Renal pelvis (tissue), 12 donors: ENCODE measurements at places on chromosomes 16 and 17.

DNA sequence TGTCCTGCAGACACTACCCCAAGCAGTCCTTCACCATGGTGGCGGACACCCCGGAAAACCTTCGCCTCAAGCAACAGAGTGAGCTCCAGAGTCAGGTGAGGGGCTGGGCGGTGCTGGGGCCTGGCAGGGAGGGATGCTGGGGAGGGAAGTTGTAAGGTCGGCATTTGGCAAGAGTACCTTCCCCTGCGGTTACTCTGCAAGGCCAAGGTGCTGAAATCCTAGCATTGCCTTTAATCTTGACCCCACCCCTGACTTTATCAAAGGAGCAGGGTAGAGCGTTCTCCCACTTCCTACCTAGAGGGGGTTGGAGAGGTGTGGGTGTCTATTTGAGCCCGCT, 20.5 kb downstream of the LASP1 start:
- DNase-seq: no peak

- DNase-seq: no peak
Measured at GRCh38 chr17:34579979-34580684, 750 bp downstream of the TMEM132E start.

DNA sequence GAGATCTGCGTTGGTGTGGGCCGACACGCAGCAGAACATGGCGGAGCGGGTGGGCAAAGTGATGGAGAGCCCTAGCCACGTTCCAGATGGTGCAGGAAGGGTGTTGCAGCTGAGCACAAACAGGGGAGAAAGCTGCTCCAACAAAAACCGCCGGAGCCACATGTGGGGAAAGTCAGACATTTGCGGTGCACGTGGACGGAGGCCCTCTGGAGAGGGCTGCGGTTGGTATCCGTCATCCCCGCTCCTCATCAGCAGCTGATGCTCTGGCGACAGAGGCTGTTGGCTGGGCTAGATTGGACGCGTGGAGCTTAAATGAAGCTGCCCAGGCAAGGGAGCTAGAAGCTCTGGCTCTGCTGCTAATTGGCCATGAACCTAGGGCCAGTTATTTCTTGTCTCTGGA, 43.5 kb upstream of the ADCY9 start:
- DNase-seq: no peak

DNA sequence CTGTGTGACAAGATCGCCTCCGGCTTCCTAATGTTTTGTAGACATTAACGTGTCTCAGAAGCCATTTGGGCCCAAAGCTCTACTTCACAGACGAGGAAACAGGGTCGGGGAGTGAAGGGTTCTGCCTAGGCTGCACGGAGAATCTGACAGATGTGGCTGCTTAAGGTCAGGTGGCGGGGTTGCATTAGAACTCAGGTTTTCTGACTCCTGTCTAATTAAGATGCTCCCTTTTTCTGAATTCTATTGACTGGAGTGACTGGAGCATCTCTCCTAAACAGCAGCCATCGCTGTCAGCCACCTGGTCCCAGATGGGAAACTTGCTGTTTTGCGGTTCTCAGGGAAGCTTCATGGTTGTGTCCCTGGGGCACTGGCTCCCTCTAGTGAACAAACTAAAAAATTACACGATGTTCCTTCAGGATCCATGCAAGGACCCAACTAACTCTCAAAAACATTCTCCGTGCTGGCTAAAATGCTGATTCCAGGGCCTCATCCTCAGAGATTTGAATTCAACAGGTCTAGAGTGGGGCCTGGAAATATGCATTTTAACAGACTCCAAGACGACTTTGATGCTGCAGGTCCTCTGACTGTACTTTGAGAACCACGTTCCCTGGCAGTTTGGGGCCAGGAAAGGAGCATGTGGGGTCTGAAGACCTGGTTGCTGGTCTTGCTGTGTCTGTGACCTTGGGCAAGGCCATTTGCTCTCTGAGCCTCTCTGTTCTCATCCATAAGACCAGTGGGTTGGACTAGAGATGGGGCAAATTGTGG, 117.4 kb downstream of the IRF8 start:
- peak; percentile 52 for DNase-seq

GRCh38 chr17:6355196-6355595, 79.7 kb downstream of the AIPL1 start:
- DNase-seq: no peak

- no peak for DNase-seq
Measured at GRCh38 chr17:31533546-31534155, 142.2 kb downstream of the RAB11FIP4 start.

DNA sequence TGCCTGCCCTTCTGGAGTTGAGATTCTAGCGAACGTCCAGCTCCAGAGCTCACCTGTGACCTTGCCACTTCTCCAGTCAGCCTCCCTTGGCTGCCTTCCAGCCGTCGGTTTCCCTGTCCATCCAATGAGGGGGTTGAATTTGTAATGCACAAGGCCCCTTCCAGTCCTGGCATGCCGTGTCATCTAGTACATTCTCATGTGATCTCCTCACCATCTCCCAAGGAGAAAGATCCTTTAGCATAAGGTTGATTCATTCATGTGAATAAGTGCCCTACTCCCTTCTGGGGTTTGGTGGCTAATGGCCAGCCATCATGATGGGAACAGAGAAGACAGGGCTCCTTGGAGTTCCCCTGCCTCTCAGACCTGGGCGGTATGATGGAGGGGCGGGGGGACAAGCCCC, 18.9 kb upstream of the ABCC3 start:
- no peak for DNase-seq

DNA sequence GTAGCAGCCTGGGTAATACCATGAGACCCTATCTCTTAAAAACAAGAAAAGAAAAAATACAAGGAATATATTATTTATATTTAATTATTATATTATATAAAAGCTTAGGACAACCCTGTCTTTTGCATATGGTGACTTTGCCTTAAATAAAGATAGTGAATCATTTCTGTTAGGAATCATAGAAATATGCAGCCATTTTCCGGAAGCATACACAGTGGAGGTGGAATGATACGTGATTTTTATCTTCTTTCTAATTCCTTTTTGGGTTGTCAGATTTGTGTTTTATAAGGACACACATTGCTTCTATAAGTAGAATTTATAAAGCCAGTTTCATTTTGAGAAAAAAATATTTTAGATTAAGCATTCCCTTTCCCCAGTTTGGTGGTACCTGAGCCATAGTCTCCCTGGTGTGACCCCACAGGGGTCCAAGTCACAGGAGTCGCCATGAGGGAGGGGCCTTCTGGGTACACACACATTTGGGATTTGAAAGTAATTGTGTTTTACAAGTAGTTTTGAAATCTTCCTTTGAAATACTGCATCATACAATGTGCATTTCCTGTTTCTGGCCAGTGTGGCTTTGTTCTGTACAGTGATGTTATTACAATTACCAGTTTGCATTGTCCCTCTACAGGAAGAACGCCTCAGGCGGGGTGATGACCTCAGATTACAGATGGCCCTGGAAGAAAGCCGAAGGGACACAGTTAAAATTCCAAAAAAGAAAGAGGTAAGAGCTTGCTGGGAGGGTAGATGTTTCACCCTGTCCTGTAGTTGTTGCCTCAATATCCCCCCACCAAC, 50.9 kb downstream of the B9D1 start:
- no peak for DNase-seq

DNA sequence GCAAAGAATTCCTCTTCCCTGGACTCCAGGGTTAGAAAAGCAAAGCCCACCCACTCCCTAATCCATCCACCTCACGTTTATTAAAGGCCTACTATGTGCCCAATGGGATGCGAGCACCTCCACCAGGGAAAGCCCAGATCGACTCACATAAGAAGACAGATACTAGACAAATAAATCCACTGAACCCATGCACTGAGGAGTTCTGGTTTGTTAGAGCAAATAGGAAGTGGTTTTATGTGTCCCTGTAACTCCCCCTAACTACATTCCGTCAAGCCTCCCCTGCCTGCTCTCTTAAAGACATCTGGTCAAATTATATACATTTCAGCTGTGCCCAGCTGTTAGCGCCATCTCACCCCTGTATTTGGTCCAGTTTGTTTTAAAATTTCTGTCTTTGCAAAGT, 218.5 kb upstream of the RPL38 start:
- DNase-seq: peak; percentile 82

DNA sequence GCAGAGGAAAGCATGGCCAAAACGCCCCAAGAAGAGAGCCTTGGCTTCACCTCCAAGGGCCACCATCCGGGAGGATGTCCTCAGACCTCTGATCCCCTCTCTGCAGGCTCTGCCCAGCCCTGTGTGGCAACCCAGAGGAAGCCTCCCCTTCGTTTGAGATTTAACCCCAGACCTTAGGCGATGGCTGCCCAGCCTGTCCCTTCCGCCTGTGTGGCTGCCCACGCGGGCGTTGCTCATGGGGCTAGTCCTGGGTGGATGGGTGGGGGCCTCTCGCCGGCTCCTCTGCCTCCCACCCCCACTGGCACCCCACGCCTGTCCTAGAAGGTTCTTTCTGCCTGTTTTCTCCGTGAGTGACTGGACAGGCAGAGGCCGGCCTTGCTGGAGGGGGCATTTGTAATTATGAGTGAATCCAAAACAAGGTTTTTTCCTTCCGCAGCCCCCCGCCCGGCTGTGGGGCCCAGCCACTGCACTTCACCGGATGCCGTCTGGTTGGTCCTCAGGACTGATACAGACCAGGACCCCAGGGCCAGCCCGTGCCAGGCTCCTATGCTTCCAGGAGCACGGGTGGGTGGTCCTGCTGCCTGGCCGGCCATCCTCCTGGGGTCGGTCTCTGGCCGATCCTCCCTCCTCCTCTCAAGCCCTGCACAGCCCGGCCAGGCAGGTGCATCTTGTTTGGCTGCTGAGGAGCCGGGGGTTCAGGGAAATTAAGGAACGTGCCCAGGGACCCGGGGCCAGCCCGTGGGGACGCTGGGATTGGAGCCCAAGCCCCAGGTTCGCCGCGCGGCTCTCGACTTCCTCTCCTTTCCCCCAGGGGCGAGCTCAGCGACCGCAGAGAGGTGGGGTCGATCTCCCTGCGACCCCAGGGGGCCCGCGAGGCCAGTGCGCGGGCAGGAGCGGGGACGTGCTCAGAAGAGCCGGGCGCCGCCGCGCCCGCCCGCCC, at the start of gene TMEM235:
Gene TMEM235, plus strand, starts transcription at position 636 of the 940 bp plus-strand sequence. CDS start 393 bp downstream, outside the sequence.
- DNase-seq: no peak

DNA sequence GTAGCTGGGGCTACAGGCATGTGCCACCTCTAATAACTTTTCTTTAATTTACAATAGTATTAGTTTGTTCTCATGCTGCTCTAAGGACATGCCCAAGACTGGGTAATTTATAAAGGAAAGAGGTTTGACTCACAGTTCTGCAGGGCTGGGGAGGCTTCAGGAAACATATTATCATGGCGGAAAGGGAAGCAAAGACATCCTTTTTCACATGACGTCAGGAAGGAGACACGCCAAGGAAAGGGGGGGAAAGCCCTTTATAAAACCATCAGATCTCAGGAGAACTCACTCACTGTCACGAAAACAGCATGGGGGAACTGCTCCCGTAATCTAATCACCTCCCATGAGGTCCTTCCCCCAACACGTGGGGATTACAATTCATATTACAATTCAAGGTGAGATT, 18.3 kb downstream of the IL4R start:
- DNase-seq: no peak

DNA sequence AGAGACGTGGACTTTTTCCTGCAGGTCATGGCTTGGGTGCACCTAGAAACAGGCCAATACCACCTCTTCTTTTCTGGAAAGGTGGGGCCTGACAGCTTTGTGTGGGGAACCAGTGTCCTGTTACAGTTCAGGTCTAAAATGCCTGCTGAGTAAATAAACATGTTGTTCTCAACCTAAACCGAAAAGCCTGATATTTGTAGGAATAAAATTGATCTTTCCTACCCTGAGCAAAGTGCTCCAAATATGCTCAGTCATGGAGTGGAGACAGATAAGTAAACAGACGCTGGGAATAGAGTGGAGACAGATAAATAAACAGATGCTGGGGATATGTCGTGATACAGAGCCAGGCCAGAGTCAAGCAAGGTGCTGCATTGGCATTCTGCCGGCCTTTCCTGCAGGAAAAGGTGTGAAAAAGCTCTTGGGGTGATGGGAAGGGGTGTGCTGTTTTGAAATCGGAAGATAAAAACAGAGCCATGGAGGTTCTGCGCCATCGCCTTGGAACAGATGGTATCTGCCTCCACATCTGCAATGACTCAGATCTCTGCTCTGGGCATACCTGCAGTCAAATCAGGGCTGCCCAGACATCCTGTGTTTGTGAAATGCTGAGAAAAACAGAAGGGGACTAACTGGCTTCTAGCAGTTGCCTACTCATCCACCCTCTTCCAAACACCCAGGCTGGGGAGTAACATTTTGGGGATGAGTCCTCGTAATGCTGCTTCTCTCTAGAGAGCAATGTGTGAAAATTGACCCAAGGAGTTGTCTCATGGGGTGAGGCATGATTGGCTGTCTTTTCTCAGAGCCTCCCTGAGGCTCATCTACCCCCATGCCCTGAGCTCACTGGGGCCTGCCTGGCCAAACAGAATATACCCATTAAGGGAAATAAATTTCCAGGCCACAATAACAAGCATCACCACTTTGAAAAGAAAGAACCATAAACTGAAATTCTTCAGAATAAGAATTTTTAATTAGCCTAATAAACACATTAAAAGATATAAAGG, 16.8 kb upstream of the TRPV2 start:
- DNase-seq: no peak

DNA sequence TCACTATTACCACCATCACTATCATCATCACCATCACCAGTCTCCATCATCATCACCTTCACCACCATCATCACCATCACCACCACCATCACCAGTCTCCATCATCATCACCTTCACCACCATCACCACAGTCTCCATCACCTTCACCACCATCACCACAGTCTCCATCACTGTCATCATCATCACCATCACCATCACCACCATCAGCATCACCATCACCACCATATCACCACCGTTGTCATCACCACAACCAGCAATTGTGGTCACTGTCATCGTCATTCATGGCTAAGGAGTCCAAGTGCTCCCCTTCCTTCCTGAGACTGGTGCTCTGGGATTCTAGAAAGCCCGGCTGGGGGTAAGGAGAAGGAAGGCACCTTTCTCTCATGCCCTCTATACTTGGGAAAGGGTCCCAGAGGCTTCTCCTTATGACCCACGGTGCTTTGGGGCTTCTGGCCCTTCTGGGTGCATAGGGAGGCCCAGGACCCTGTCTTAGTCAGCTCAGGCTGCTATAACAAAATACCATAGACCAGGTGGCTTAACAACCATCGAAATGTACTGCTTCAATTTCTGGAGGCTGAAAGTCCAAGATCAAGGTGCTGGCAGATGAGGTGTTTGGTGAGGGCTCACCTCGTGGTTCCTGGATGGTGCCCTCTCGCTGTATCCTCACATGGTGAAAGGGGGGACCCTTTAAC, 93.4 kb upstream of the GSE1 start:
- DNase-seq: no peak

- DNase-seq: no peak
Measured at GRCh38 chr16:84323606-84324005, 28.9 kb downstream of the WFDC1 start.

DNA sequence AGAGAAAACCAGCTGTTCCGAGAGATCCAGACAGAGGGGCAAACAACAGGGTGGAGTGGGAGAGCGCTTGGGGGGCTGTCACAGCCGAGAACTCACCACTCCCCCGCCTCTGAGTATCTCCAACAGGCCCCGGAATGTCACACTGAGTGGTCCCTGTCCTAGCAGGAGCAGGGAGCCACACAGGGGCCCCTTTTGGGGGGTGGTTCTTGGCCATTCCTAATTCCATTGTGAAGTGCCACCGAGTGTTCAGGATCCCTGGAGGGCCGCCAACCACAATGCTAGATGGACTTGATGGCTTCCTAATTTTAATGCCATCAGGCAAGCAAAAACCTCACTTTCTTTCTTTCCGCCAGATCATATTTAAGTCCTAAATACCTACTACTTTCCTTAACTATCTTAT, 16.8 kb downstream of the ABCA3 start:
- DNase-seq: no peak

- DNase-seq: no peak
Measured at GRCh38 chr17:49553676-49554335, 21.9 kb upstream of the NXPH3 start.
